ENCODE measurements at places on chromosomes 16 and 17.

DNA sequence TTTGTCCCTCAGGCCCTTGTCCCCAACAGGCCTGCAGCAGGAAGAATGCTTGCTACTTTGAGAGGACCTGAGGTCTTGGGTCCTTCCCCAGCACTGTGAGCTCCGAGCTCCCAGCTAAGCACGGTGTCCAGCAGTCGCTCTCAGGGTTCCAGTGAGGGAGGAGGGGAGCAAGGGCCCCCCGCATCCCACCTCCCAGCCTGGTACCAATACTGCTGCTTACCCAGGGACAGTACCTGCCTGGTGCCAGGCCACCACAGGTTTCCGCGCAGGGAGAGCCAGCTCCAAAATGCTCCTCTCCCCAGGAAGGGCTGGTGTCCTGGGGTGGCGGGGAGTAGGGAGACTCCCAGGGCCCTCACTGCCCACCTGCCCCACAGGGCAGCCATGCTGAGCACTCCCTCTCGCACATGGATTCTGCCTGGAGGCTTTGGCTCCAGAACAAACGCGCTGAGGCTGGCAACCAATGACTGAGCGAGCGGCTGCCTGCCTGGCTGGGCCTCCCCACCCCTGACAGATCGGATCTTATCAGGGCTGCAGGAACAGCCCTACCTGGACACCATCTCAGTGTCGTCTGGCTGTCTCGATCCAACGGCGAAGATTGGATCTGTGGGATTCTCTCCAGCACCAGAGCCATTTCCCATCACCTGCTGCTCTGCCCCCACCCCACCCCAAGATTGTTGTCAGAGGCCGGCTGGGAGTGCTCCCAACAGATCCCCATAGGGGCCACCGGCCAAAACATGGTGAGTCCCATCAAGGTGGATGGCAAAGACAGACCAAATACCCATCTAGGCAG lies 2.4 kb downstream of the DOK4 start:
- DNase-seq: no peak

DNA sequence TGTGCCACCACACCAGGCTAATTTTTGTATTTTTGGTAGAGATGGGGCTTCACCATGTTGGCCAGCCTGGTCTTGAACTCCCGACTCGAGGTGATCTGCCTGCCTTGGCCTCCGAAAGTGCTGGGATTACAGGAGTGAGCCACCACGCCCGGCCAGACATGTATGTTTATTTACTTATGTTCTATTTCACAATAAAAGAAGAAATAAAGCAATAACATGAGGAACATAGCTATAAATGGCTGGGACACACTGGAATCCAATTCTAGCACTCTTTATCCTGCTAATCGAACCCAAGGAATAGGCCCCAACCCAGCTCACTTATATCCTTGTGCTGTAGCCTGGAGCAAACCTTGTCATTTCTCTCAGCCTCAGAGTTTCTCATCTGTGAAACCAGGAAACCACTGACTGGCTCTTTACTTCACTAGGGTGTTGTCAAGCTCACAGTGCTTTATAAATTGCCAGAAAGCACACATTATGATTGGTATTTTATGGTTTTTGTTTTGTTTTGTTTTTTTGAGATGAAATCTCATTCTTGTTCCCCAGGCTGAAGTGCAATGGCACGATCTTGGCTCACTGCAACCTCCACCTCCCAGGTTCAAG lies 4.3 kb upstream of the ODAD4 start:
- no peak for DNase-seq

DNA sequence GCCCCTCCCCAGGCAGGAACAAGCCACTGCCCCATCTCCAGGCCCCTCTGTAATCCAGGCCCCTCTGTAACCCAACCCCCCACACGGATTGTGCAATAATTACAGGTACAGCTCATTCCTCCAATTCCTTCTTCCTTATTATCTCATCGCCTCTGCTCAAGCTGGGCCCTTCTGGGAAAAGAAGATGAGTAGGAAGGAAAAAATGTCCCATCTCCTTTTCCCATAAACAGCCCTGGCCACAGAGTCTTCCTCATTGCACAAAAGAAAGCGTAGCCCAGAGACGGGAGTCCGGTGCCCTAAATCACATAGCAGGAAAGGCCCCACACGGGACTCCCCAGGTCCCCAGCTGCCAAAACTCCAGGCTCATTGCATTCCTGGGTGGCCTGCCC lies 3.6 kb upstream of the LITAFD start:
- no peak for DNase-seq

DNA sequence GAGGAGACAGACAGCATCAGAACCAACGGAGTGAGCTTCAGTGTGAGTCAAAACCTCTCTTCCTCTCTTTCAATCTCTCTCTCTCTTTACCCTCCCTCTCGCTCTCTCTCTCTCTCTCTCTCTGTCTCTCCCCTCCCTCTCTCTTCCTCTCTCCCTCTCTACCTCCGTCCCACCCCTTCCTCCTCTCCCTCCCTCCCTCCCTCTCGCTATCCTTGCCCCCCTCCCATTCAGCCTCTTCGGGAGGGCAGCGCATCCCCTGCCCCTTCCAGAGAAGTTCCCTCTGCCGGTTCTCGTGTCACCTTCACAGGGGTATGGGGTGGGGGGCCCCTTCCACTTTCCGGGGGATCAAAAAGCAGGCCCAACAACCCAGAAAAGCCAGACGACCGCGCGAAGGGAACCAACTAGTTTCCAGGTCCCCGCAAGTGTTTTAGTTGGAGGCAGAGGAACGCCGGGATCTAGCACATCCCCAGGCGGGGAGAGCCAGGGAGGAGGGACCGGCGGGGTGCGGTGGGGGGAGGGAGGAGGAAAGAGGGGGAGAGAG lies 28.9 kb upstream of the RBFOX1 start:
- no peak for DNase-seq

- no peak for DNase-seq
These were observed 21.8 kb downstream of the KCNJ16 start for GRCh38 chr17:70096861-70097260.

DNA sequence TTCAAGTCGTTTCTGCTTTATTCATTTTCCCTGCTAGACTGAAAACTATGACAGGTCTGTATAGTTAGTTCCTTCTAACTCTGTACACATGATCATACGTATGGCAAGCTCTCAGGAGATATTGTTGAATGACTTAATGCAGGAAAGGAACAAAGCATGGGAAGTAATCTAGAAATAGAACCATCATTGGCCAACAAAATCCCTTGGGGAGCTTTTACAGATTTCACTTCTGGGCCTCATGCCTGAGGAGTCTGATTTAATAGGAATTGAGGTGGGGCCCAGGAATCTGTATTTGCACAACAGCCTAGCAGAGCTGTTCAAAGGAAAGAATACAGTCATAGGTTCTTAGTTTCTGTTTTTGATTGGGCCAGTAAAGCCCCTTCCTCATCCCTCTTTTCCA lies 229.2 kb downstream of the MAP2K6 start:
- DNase-seq: no peak
